ENCODE measurements at places on chromosomes 3 and 15.

DNA sequence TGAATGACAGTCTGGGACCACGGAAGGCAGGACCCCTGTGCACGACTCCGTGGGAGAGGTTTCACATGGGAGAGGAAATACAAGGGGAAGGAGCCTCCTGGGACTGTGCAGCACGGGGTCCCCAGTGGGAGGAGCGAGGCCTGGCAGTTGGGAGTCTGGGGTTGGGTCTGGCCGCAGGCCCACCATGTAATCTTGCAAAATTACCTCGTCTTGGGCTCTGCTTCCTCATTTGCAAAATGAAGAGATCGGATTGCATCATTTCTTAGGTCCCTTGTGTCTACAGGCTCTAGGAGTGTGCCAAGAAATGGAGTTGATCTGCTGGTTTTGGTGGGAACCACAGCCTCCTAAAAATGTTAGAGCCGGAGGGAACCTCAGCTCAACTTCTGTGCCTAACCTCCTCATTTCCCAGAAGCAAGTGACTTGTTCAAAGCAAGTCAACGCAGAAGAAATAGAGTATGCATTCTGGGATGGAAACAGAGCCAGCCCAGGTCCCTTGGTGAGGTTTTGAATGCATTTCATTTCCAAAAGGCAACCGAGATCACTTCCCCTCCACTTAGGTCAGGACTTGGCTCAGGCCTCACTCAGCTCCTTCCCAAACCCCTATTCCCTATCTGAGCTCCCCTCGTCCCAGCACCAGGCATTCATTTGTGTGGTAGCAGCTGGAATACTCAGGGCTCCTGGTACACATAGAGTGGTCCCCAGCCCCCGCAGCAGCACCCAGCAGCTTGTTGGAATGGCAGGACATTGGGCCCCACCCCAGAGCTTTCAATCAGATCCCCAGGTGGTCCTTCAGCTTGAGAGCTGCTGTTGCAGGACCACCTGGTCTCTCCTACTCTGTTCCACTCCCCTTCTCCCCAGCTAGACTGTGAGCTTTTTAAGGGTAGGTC is 267.7 kb downstream of the XXYLT1 start:
- peak; percentile 18 for DNase-seq

- DNase-seq, result no peak
Observed at GRCh38 chr3:47022641-47023071, 43.2 kb downstream of the NBEAL2 start.

DNA sequence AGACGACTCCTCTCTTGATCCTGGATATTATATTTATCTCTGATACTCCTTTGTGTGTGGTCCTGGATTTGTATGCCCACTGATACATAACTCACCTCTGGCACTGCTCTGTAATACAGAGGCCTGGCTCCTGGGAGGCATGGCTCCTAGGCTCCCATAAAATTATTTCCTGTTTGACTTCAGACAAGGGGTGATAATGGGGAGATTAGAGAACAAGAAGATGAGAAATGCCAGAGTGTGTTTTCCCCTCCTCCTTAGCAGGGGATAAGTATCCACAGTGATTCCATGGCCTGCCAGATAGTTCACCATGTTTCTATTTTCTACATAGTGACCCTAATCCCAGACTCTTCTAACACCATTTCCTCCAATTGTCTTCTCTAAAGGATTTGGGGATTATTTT is 165.7 kb upstream of the PLSCR5 start:
- no peak for DNase-seq

- no peak for DNase-seq
Observed at GRCh38 chr3:27869152-27869551, 147.0 kb upstream of the EOMES start.

GRCh38 chr3:38835939-38836338 is 19.9 kb upstream of the SCN10A start:
- DNase-seq, result no peak

DNA sequence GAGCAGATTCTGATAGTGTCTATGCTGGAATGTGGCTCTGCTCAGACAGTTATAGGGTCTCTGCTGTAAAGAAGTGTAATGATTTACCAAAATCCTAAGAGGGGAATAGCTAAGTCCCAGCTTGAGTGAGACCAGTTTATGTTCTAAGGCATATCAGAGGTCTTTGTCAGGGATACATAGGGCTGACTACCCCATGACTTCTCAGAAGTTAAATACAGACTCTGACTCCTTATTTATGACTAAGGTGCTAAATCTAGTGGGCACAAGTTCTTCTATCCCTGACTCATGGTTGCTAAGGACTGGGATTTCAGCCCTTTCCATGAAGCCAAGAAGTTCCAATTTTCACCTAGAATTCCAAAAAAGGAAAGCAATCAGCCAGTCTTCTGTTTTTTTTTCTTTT is 192.6 kb upstream of the POU1F1 start:
- no peak for DNase-seq

GRCh38 chr3:55491296-55491816 is 4.2 kb upstream of the WNT5A start:
- no peak for DNase-seq

DNA sequence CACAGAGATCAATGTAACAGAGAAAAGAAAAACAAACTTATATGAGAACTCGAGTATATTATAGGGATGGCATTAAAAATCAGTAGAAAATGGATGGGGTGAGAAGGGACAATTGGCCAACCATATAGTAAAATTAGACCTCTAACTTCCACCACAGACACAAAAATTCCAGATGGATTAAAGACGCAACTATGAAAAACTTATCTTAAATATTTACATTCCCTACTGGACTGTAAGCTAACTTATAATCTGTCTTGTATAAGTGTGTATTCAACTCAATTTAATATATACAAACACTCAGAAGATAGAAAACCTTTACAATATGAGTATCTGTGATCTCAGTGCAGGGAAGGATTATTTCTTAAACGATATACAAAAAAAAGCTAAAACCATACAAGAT is 3.0 kb downstream of the MFAP1 start:
- DNase-seq, result no peak

GRCh38 chr15:48006031-48006511 is 114.7 kb upstream of the SLC24A5 start:
- DNase-seq, result no peak

DNA sequence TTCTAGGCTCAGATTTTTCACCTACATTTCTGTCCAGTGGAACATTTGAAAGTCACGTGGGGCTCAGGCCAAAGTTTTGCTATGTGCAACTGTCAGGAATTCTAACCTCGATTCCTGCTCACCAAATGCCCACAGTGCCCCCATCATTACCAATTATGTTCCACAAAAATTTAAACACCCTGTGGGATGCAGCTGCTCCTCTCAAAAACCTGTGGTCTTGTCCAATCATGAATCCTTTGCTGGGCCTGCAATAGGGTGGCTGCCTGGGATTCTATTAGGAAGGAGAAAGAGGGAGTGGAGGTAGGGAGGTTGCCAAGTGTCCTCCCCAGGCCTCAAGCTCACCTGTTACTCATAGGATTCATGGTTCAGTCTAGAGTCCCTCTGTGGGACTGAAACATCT is 68.1 kb downstream of the RHCG start:
- DNase-seq, result no peak

DNA sequence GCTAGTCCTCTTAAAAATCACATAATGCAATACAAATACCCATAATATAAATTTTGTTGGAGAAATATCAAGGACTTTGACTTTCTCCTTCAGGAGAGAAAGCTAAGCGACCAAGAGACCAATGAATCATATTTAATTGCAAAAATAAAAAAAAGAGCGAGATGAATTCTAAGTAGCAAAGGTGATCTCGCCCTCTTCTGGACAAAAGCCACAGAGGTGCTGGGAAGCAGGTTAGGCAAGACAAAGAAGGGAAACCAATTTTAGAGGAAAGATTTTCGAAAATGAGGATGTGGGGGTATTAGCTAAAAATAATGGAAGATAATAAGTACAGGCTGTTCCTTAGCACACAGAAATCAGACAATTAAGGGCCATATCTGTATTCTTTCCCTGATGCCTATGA is 111.4 kb upstream of the PLAAT1 start:
- no peak for DNase-seq

DNA sequence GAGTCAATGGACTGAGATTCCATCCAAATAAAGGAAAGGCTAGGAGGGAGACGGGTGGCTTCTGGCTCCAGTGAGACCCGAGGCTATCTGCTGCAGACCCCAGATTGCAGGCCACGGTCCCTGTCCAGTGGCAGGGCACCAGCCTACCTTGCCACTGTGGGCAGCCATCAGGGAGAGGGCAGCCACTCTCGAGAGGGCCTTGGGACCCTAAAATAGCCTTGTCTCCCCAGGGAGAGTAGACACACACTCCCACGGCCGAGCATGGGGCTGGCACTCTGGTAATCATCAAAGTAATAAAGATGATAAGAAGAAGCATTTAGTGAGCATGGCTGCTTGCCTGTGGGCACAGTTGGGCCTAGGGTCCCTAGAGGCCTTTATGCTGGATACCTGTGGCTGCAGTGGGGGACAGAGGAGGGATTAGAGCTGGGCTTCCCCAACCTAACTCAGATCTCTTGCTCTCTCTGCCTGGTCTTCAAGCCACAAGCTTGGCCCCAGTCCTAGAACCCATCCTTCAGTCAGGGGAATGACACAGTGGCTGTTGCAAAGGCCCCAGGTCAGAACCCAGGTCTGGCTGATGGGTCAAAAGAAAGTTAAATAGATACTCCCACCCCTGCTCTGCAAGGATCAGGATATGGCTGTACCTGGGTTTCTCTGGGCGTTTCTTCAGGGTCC is 9.2 kb upstream of the VIPR1 start:
- peak; percentile 14 for DNase-seq

GRCh38 chr3:65878831-65879230 is 159.9 kb downstream of the MAGI1 start:
- DNase-seq, result no peak

DNA sequence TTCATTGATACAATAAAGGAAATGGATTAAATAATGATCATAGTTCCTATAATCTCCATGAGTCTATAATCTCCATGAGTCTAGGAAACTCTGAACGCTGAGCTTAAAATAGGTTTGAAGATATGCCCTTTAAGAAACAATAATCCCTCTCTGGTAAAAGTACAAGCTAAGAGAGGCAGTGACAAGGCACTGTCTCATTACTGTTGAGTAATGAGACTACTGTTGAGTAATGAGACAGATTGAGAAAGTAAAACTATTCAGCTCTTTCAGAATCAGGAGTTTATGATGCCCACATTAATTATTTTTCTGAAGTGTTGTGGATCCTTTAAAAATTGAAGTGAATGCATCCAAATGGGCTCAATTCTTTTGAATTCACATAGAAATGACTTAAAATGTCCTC is 235.5 kb upstream of the THRB start:
- DNase-seq, result no peak

DNA sequence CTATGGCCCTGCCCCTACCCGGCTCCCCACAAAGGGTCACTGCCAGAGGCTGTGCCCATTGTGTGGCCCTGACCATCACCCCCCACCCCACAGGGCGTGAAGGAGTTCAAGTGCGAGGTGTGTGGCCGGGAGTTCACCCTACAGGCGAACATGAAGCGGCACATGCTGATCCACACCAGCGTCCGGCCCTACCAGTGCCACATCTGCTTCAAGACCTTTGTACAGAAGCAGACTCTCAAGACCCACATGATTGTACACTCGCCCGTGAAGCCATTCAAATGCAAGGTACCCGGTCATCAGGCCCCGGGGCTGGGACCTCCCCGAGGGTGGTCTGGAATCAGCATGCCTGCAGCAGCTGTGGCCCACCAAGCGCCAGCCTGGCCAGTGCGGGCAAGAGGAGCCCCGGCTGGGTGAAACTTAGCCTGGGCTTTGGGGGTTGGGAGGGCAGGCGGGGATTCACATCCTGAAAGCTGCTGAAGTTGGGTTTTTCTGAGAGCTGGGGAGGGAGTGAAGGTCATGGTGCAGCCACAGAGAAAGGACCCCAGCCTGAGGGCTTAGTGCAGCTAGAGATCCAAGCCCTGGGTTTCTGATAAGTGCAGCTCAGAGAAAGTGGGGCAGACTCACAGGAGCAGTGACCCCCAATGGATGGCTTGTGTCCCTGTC is 29.2 kb downstream of the IDH2 start:
- no peak for DNase-seq

DNA sequence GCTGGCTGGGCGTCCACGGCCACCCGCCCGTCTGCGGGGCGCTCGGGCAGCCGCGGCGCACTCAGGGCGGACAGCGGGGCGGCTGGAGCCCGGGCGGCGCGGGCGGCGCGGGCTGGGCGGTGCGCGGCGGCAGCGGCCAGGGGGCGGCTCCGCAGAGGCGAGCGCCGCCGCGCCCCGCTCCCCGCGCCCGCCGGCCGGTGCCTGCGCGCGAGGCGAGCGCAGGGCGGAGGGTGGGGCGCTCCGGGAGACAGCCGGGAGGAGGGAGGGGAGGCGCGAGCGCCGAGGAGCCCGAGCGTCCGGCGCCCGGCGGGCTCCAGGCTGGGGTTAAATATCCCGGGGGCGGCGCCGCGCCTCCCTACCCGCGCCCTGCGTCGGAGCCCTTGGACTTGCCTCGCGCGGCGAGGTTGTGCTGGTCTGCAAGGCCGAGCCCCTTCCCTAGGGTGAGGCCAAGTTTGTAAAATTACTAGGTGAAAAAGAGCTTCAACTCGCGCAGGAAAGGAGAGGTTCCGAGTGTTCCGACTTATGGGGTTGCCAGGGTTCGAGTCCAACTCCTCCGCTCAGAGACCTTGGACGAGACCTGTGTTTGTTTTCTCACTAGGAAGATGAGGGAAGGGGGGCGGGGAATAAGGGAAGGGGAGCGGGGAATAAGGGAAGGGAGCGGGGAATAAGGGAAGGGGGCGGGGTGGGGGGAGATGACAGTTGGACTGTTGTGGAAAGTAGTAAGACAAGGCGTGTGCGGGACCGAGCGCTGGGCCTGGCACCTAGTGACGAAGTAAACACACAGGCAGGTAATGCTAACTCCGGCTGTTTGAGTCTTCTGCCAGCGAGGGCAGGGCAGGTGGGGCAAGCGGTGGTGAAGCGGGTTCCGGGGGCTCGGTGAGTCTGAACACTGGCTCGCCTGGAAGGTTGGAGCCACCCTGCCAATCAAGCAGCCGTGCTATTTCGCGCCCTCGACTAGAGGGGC is at the start of gene TNFAIP8L3:
Gene TNFAIP8L3 (minus strand): TSS at position 301 of the 964 bp plus-strand sequence. CDS start 311 bp downstream, outside the sequence.
- no peak for DNase-seq

GRCh38 chr3:136645915-136646314 is 106.3 kb downstream of the STAG1 start:
- no peak for DNase-seq

- DNase-seq, result no peak
Observed at GRCh38 chr3:66983101-66983500, 15.0 kb upstream of the KBTBD8 start.

DNA sequence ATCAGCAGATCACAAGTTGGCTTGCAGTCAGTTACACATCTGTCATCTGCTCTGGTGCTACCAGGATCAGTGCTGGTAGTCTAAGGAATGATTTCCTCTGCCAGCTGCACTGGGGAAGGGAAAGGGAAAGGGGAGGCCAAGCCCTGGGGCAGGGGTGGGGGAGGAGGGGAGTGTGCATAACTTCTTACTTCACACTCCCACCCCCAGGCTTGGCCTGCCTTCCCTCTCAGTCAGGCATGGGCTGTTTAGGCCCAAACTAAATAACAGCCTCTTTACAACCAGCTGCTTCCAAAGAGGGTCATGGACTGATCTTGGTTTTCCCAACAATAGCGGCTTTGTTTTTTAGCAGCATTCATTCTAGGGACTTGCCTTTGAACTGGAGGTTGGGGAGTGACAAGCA is 86.1 kb upstream of the PSMD6 start:
- no peak for DNase-seq

Measured in stimulated activated CD8-positive, alpha-beta memory T cell treated with anti-CD3 and anti-CD28 coated beads, Interleukin-4, amount 100 ng/mL, for 48 hours (primary cell).